ENCODE measurements at places on chromosomes 5 and 9. TPM values are rescaled to one million over a fixed set of nuclear protein-coding genes. Genes with fewer than 3 reads are reported as not detected.

TENT4A gene
- 11.1 TPM for total RNA-seq

PCDHGA10 gene
- total RNA-seq: 32.1 TPM

SLC6A19 gene
- total RNA-seq: 0.31 TPM

UNC13B gene
- 22.9 TPM for total RNA-seq

ENHO gene
- total RNA-seq: 0.35 TPM

KIF12 gene
- not detected for total RNA-seq

OBP2B gene
- not detected for total RNA-seq

IL4 gene
- total RNA-seq: not detected

RMRP gene
- total RNA-seq: 3,603 TPM

SIT1 gene
- total RNA-seq: not detected

SPACA9 gene
- 3.5 TPM for total RNA-seq

ANKRD34B gene
- total RNA-seq: not detected

PRR16 gene
- 9.2 TPM for total RNA-seq

MEGF10 gene
- 193 TPM for total RNA-seq

PRSS3 gene
- not detected for total RNA-seq

CCDC112 gene
- 5.6 TPM for total RNA-seq

SUSD3 gene
- total RNA-seq: not detected

F2R gene
- 10.1 TPM for total RNA-seq

GRCh38 chr5:37735649-37736347 is 104.0 kb downstream of the GDNF start:
- DNase-seq: peak; percentile 75

DNA sequence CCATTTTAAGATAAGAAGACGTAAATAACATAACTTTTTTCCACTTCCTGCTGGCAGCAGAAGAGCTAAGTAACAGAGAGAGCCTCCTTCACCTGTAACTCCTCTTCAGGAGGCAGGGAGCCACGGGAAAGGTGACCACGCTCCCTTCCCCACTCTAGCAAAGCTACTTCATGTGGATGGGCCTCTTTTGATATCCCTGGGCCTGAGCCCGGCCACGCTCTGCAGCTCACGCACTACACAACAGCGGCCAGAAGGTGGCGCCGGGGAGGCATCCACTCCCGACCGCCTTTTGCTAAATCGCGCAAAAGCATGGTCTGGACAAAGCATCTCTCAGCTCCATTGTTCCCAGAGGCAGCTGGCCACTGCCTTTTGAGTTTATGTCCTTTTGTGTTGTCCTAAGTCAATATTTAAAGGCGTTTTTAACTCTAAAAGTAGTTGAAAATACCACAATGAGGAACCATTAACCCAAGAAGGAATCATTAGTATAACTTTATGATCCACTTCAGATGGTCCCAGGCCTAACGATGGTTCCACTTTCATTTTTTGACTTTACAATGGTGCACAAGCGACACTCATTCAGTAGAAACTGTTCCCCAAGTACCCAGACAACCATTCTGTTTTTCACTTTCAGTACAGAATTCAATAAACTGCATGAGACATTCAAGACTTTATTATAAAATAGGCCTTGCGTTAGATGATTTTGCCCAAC is 23.6 kb downstream of the CMBL start:
- peak; percentile 75 for DNase-seq

DNA sequence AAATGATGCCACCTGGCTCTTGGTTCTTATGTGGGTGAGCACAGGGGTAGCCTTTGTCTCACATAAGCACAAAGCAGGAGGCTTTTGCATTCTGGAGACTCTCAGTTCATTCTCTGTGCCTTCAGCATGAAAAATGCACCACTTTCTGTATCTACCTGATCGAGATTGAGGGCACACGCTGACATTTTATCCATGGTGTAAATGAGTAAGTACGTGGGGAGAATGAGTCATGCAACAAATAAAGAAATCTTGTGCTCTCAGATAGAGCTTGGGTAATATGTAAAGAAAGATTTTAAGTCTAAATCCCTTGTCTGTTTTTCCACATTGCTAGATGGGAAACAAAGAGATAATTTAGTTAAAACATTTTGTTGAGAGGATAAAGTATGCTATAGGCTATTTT is 607.2 kb upstream of the WWC1 start:
- no peak for DNase-seq

DNA sequence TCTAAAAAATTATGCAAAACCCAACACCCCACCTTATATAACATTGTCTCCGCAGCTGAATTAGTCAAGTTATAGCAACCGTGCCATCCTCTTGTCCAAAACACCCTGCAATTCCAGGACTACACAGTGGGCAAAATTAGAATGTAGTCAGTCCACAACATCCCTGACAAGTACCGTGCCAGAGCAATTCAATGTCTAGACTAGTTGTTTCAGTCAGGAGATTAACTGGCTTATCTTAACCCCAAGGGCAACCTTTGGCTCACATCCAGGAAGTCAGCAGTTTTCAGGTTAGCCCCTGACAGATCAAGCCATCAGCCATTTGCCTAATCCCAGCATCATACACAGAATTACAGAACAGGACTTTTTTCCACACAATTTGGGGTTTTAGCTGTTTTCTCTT is 240.8 kb upstream of the TMEM161B start:
- DNase-seq: no peak

- DNase-seq: no peak
Measured at GRCh38 chr9:121960665-121961064, 132.4 kb downstream of the TTLL11 start.

DNA sequence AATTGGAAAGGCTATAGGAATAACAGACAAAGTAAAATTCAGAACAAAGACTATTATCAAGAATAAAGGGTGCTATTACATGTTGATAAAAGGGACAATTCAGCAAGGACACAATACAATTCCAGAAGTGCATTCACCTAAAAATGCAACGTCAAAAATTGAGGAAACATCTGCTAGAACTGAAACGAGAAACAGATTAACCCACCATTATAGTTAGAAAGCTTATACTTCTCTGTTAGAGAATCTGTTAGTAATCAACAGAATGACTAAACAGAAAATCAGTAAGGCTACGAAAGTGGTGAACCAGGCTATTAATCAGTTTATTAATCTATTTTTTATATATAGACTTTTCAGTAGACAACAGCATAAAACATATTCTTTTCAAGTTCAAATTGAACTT is 14.8 kb downstream of the FCN1 start:
- no peak for DNase-seq

GRCh38 chr9:18126831-18127498 is 347.0 kb upstream of the ADAMTSL1 start:
- DNase-seq: no peak

DNA sequence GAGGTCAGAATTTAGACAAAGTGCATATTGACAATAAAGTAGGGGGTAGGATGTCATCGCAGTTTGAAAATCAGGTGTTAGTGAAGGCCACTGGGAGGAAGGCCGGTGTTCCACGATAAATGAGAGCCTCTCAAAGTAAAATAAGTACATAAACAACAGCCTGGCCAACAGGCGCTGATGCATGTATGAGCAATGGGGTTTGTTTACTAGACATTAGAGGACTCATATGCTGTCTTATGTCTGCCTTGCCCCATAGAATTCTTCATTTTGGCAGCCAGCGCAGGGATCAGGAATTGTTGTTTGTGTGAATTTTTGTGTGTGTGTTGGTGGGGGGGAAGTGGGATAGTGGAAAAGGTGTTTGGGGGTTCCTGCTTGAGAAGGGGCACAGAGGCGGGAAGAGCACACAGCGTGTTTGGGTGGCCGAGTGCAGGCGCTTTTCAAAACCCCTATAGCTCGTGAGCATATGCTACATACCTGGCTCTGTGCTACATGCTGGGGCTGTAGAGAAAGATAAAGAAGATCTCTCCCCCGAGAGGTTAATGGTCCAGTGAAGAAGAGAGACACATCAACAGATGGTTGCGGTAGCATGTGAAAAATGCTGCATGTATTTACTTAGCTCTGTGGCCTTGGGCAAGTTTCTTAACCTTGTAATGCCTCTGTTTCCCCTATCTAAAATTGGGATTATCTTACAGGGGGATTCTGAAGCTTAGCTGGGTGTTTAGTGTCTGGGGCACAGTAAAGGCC is 11.5 kb downstream of the SNX30 start:
- DNase-seq: no peak

DNA sequence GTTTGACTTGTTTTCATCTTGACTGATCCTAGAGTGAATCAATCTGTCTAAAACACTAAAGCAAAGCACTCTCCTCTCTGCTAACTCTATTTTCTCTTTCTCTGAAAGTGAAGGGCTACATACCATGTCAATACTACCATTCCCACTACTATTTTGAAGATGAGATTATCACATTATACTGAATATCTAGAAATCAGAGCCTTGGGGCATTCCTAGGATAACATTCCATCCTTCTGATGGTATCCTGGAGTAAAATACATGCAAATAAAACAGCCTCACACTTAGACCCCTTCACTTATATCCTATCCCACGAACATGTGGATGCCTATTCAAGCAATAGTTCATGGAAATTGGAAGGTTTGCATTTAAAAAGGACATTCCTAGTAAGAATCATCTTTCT is 309.3 kb upstream of the ACTBL2 start:
- no peak for DNase-seq

- DNase-seq: peak; percentile 32
Measured at GRCh38 chr9:33223696-33224095, 16.3 kb upstream of the SPINK4 start.

DNA sequence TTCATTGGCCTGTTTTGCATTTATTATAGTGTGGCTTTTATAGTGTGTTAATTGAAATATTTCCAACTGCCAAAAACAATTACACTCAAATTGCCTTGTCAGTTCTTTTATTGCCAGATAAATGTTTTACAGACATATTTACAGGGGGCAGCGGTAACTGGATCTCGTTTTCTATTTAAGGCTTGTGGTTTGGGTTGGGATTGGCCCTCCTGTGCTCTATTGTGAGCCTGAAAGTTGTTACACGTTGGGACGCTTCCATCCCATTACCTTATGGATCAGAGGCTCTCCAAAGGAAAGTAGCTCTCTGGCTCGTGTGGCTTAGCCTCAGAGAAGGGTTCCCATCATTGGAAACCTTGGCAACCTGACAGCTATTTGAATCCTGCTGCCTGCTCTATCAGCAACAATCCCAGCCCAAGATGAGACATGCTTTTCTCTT is 20.8 kb downstream of the DNAI1 start:
- no peak for DNase-seq

DNA sequence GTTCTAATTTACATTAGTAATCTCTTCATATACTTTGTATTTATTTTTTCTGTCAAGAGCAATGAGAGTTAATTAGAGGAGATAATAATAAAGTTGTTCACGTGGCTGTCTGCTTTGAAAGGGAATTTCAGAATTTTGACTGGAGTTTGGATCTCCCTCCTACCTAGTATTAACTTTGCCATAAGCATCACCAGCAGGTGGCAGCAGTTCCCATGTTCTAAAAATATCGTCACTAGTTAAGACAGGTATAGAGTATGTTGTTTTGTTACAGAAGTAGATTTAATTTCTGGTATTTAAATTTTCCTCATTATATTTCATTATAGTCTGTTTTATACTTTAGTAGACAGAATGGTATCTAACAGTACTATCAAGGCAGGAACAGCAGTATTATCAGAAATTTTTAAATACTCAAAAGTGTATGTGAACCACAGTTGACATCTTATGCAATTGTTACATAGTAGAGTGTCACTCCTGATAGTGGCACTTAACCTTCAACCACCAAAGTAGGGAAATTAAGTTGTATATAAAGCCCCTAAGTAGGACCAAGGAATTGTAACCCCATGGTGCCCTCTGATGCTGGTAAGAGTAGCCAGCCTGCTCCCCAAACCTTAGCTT is 20.4 kb downstream of the GNPDA1 start:
- peak; percentile 76 for DNase-seq

- no peak for DNase-seq
Measured at GRCh38 chr5:161312882-161313281, 233.6 kb downstream of the GABRB2 start.

DNA sequence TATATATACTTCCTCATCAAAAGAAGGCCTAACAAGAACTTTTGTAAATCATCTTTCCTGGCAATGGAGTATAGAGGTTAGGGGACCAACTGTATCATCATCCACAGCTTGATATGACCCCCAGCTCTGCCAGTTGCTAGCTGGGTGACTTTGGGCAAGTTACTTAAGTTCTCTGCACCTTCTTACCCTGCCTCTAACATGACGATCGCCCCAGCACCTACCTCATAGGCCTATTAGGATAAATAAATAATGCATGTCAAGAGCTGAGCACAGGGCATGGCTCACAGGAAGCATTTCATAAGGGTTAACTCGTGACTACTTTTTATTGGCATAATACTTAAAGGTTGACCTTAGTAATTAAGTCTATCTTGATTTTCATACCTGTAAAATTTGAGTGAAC is 29.4 kb upstream of the FGF1 start:
- DNase-seq: no peak

- DNase-seq: no peak
Measured at GRCh38 chr5:171309276-171310211, 496 bp downstream of the TLX3 start.

DNA sequence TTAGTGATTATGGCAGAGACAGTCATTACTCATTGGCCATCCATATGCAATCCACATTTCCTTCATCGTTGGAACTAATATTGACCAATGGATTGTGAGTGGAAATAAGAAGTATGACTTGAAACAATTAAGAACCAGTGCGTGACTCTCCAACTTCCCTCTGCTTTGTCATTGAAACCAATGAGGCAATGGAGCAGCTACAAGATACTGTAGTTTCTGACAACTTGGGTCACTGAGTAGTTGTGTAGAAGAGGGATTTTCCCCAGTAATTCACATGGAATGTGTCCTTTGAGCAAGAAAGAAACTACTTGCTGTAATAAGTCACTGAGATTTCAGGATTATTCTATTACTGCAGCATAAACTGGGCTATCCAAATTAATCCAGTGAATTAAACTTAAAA is 785.3 kb upstream of the RIOK2 start:
- DNase-seq: no peak

DNA sequence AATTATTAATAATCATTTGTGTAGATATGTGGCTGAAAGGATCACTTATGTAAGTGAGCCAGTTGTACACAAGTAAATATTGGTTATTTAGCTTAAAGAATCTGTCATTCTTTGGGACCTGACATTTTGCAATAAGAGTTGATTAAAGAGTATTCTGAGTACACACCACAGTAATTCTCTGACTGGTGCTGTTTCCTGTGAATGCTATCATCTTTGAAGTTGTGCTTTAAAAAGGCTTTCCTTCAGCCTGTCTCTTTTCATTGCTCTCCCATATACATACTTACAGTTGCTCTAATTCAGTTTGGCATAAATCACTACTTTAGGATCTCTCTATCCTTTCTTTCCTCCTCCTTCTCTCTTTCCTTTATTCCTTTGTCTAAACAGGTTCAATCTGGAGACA is 8.7 kb upstream of the CSNK1G3 start:
- DNase-seq: no peak

GRCh38 chr5:139561655-139562451 is 714 bp downstream of the UBE2D2 start:
- DNase-seq: peak; percentile 51

GRCh38 chr9:135339378-135339973 is 140.1 kb upstream of the PPP1R26 start:
- DNase-seq: no peak

Data from myocyte (in vitro differentiated cells).